Activated T-helper 1 cell treated with anti-CD3 and anti-CD28 coated beads, Interleukin-2, amount 50 U/mL, for 16 hours (primary cell): ENCODE measurements at places on chromosomes 2 and 18.

- DNase-seq: no peak
Observed at GRCh38 chr2:170695521-170696410, 19.4 kb upstream of the SP5 start.

- DNase-seq: no peak
Observed at GRCh38 chr2:177797808-177798207, 274.8 kb downstream of the PDE11A start.

- DNase-seq: no peak
Observed at GRCh38 chr2:141856215-141856919, 274.4 kb downstream of the LRP1B start.

- no peak for DNase-seq
Observed at GRCh38 chr2:98348066-98348561, 1.9 kb downstream of the CNGA3 start.

GRCh38 chr18:8264861-8265411 lies 344.3 kb upstream of the RAB12 start:
- DNase-seq: no peak

GRCh38 chr2:114157057-114157385 lies 267.1 kb downstream of the ACTR3 start:
- no peak for DNase-seq

GRCh38 chr18:27627927-27628326 lies 442.8 kb upstream of the CHST9 start:
- no peak for DNase-seq

GRCh38 chr18:50944245-50944932 lies 23.5 kb upstream of the ELAC1 start:
- no peak for DNase-seq

DNA sequence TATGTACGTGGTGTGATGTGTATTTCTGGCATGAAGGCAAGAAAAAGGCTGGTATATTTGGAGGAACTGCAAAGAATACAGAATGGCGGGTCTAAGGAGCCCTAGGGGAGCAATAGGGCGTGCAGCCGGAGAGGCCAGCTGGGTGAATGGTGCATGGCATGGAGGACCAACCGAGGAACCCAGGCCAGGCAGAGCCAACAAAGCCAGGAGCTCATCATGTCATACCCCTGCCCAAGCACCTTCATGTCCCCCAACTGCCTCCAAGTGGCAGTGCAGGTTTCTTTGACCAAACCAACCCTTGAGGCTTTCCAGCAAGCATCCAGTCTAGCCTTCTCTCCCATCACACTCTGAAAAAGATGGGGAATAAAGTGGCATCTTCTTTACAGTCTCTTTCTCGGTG lies 8.9 kb upstream of the KCNK3 start:
- no peak for DNase-seq

DNA sequence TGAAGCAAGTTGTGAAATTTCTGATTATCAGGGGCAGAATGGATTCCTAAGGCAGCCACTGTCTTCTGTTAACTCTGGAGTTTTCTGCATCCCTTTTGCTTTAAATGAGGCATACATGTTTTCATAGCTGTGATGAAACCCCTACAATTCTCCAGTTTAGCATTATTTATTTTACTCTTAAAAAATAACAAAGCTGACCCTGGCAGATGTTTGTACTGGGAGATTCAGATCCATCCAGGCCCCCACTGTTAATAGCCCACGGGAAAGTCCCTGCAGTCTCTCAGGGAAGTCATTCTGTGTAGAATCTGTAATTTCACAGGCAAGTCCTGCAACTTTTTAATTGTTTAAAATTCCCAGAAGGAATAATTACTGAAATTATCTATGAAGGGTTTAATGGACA lies 353 bp upstream of the SULT1C4 start:
- no peak for DNase-seq

DNA sequence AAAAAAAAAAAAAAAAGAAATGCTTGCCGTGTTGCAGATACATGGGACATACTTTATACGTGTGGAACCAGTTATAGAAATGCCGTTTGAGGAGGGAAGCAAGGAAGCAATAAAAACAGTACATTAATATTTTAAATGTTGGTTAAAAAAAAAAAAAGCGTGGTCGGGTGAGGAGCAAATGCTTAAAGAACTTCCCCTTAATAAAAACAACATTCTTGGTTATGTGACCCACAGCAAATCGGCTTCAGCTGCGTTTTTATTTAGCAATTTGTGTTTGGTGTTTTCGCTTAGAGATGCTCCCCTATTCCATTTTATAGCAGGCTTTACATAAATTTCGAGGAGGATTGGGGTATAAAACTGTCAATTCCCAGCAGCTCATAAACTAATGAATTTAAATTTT lies 223.6 kb downstream of the LRRTM1 start:
- DNase-seq: no peak

GRCh38 chr18:79609841-79610281 lies 69.7 kb upstream of the CTDP1 start:
- no peak for DNase-seq

DNA sequence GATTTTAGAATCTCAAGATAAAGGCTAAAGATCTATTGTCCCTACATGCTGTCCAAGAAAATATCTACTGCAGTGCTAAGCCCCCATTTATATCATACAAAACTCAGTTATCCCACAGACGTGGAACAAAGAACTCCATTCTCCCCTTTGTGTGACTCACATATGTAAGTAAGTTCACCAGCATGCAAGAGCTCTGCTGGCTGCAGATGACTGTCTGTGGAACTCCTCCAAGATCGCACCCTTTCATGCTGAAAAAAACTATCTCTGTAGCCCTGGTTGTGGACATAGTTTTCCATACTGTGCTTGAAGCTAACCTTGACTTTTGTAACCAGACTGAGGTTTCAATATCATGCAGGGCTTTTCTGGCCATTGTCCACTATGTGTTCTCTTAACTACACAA lies 207.1 kb downstream of the ZNF521 start:
- DNase-seq: no peak

GRCh38 chr18:10015941-10016819 lies 102.4 kb downstream of the VAPA start:
- DNase-seq: no peak

DNA sequence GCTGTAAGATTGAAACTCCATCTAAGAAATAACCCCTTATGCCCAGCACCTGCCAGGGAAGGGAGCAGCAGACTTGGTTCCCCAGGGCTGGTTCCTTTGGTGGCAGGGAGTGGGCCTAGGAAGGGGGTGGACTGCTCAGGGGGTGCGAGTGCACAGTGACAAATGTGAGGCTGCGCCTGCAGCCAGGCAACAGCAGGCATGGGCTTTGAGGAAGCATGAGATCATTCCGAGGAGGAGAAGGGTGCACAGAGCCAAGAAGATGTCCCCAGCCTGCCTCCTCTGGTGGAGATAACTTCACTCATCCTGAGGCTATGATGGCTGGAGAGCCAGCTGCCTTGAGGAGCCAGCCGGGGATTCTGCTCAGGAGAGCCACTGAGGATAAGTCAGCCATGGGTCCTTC lies 158.0 kb downstream of the CAPN13 start:
- no peak for DNase-seq

DNA sequence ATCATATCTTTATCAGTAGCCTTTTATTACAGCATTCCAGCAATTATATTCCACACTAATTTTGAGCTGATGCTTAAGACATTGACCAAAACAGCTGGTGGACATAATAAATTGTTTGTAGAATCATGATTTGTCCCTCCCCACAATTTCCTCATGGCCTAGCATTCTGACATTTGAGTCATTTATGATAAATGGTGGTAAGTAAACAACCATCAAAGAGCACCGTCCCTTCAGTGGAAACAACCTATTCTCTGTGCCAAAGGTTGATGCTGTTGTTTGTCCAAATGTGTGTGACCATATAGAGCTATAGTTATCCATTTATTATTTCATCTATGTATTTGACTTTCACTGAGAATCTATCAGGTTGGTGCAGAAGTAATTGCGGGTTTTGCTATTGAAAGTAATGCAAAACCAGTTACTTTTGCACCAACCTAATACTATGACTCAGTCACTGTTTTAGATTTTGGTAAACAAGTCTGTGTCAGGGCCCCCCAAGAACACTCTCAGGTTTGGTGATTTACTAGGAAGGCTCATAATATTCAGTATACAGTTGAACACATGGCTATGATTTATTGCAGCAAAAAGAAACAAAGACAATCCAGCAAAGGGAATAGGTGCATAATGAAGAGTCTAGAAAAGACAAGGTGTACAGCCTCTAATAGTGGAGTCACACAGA lies 608.7 kb upstream of the REG3G start:
- no peak for DNase-seq

GRCh38 chr2:127525691-127526131 lies 578 bp downstream of the IWS1 start:
- DNase-seq: no peak

- no peak for DNase-seq
Observed at GRCh38 chr2:64260817-64261216, 116.6 kb upstream of the PELI1 start.

DNA sequence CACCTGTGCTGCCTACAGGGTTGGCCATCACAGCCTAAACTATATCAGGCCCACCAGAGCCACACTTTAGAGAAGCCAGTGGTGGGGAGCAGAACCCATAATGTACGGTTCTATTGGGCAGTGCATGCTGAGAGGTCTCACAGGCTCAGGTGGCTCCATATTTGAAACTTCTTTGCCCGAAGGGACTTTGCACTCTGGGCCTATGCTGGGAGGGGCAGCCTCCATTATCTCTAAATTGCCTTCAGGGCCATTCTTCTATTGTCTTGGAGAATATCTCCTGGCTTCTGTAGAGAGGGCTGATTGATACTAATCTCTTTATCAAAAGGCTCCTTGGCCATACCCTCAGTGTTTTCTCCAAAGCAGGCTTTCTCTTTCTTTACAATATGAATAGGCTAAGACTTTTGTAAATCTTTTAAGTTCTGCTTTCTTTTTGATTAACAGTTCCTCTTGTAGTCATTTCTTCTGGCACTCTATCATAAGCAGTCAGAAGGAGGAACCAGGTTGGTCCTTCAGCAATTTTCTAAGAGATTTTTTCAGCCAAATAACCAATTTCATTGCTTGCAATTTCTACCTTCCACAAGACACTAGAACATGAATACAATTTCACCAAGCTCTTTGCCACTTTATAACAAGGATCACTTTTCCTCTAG lies 44.5 kb downstream of the RPE start:
- no peak for DNase-seq

DNA sequence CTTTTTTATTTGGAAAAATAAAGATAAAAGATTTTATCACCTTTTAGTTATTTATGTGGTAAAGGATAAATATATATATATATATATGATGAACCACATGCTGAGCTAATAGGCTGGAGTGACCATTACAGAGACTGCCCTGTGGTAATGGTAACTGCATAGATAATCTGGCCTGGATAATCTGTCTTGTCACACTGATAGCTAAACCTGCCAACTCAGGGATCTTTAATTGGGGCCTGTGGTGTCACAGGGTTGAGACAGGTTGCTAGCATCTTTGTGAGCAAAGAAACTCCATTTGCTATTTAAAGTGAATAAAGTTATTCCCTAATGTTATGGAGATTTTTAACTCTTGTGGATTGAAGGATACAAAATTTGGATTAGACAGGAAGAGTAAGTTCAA lies 203.0 kb downstream of the PHLPP1 start:
- no peak for DNase-seq

GRCh38 chr18:64253222-64253621 lies 104.3 kb upstream of the LINC00305 start:
- no peak for DNase-seq

DNA sequence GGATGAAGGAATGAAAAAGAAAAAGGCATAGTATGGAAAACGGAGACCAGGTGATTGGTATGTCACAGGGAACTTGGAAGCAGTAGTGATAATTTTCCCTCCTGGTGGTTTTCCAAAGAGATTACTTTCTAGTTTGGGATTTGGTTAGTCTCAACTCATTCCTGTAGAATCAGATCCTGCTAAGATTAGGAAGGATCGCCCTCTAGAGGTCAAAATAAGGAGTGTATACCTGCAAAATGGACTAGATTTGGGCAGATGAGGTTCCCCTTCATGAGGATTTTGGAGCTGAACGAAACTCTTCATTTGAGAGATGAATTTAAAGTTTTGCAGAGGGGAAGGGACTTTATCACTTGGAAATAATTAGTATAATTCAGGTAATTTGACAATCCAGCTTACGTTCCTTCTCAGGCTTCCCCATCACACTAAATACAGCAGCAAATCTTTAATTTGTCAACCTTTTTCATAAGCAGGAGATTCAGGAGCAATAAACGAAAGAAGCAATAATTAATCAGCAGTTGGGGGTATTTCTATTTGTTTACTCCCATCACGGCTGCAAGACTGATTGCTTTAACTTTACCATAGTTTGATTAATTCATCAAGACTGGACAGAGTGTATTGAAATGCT lies 65.2 kb downstream of the CCDC195 start:
- DNase-seq: no peak
